Right lobe of liver (tissue), 6 donors: ENCODE measurements at places on chromosomes 2 and 18. TPM values are rescaled to one million over a fixed set of nuclear protein-coding genes. Genes with fewer than 3 reads are reported as not detected.

The NEUROD1 gene
- total RNA-seq = not detected

The TMEM17 gene
- 0.90 TPM for total RNA-seq

The SGPP2 gene
- total RNA-seq = 0.18 TPM

The MIB1 gene
- total RNA-seq = 14.9 TPM

The ARHGEF33 gene
- total RNA-seq = not detected

The RUFY4 gene
- 0.23 TPM for total RNA-seq

The SLC38A11 gene
- 1.8 TPM for total RNA-seq

The VSNL1 gene
- total RNA-seq = 2.7 TPM

The SH2D6 gene
- 3.7 TPM for total RNA-seq

The STAMBP gene
- 16.4 TPM for total RNA-seq

The BMP10 gene
- 6.2 TPM for total RNA-seq

The CXCR1 gene
- 1.6 TPM for total RNA-seq

The IRS1 gene
- total RNA-seq = 24.4 TPM

The CHRND gene
- total RNA-seq = not detected

The PDE11A gene
- total RNA-seq = 8.8 TPM

The NTSR2 gene
- total RNA-seq = not detected

The TCF23 gene
- total RNA-seq = 0.04 TPM

The ARHGAP25 gene
- total RNA-seq = 3.3 TPM

The EGR4 gene
- not detected for total RNA-seq

The UGT1A5 gene
- 5.8 TPM for total RNA-seq

The CRYGC gene
- total RNA-seq = not detected

The SLC9A2 gene
- 0.06 TPM for total RNA-seq

The STAT4 gene
- total RNA-seq = 0.90 TPM

The ALK gene
- total RNA-seq = 0.04 TPM

The REG3A gene
- total RNA-seq = not detected

The CDKL4 gene
- 0.25 TPM for total RNA-seq

The MEP1B gene
- 0.61 TPM for total RNA-seq

The SERPINB3 gene
- total RNA-seq = not detected

The FBLN7 gene
- total RNA-seq = 5.4 TPM
